ENCODE measurements at places on chromosomes 16 and 17. TPM values are rescaled to one million over a fixed set of nuclear protein-coding genes. Genes with fewer than 3 reads are reported as not detected.
A peak's percentile ranks its signal among the peaks of the same experiment; 100 is the strongest.

DNA sequence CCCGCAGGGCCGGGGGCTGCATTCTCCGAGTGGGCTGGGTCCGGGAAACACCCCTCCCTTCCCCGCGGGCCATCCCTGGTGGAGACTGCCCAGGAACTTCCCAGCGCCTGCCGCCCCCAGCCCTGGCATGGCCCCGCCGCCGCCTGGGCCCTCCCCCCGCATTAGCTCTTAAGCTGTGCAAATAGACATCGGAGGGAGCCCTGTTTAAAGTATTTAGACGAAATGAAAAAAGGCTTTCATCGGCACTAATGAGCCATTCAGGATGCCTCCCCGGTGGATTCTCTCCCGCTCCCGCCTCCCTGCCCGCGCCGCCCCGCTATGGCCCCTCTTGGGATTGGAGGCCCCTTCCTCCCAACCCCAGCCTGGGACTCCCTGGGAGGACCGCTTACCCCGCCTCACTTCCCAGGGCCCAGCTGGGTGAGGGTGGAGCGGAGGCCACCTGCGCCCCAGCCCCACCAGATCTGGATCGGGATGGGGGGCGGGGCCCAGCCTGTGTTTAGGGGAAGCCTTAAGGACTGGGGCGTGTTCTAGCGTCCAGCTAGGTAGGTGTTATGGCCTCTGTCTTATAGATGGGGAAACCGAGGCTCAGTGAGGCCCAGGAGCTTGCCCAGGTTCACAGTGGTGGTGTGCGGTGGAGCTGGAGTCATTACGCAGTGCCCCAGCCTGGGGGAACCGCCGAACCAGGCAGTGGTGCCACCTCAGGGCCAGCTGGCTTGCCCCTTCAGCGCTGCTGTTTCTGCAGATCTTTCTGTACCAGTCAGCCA is 19.7 kb downstream of the SEZ6 start:
- no peak for DNase-seq

Gene CCL8
- polyA plus RNA-seq: 0.15 TPM

DNA sequence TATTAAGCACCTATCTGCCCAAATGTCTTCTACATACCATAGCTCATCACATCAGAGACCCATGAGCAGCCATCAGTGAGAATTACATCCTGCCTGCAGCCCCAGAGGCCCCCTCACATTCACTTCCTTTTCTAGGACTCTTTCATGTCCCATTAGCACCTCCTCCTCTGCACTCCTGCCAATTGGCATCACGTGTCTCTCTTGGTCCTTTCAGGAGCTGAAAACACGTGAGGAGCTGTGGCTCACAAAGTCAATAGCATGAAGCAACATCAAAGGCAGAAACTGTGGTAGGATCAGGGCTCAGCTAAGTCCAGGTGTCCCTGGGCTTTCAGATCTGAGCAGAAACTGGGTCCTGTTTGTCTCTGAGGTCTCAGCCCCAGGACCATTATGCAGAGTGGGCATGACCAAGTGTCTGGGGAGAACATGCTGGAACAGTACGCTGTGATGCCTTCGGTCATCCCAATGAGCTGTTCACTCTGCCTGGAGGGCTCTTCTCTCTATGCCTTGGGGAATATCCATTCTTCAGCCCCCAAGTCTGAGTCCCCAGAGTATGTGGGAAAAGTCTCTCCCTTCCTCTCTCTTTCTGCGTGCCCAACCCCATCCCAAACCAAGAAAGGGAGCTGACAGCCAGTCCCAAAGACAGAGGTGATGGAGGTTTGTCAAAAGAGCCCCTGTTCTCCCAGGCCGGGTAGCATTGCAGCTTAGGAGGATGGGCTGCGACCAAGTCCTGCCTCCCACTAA is 457.0 kb upstream of the CDH5 start:
- DNase-seq: no peak

- DNase-seq: no peak
Observed at GRCh38 chr17:37699285-37699973, 45.4 kb downstream of the HNF1B start.

Gene IKZF3
- 0.37 TPM for polyA plus RNA-seq

Gene PRDM7
- polyA plus RNA-seq: 0.91 TPM

DNA sequence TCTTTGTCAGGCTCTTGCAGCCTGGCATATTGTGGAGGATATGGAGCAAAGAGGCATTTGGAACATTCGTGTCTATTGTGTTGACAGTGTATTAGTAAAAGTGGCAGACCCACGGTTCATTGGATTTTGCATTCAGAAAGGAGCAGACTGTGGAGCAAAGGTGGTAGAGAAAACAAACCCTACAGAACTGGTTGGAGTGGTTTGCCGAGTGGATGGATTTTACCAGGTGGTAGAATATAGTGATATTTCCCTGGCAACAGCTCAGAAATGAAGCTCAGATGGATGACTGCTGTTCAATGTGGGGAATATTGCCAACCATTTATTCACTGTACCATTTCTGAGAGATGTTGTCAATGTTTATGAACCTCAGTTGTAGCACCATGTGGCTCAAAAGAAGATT is 44.5 kb downstream of the EFCAB13 start:
- DNase-seq: peak; percentile 2

- no peak for DNase-seq
Observed at GRCh38 chr17:46949291-46950174, 26.6 kb downstream of the GOSR2 start.

DNA sequence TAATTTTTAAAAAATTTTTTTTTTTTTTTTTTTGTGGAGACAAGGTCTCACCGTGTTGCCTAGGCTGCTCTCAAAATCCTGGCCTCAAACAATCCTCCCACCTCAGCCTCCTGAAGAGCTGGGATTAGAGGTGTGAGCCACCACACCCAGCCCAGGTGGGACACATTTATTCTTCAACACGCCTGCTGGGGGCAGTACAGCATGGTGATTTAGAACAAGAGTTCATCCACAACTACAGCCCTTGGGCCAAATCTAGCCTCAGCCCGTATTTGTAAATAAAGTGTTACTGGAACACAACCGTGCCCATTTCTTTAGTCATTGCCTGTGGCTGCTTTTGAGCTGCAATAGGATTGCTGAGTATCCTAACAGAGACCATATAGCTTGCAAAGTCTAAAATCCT is 92.8 kb downstream of the KATNIP start:
- DNase-seq: no peak

Gene NPIPB9
- 4.5 TPM for polyA plus RNA-seq

GRCh38 chr17:76079956-76080767 is 1.2 kb downstream of the ZACN start:
- no peak for DNase-seq

- DNase-seq: no peak
Observed at GRCh38 chr17:32998887-32999228, 7.2 kb downstream of the SPACA3 start.

GRCh38 chr17:70767102-70767701 is 597.9 kb downstream of the KCNJ2 start:
- DNase-seq: peak; percentile 26

DNA sequence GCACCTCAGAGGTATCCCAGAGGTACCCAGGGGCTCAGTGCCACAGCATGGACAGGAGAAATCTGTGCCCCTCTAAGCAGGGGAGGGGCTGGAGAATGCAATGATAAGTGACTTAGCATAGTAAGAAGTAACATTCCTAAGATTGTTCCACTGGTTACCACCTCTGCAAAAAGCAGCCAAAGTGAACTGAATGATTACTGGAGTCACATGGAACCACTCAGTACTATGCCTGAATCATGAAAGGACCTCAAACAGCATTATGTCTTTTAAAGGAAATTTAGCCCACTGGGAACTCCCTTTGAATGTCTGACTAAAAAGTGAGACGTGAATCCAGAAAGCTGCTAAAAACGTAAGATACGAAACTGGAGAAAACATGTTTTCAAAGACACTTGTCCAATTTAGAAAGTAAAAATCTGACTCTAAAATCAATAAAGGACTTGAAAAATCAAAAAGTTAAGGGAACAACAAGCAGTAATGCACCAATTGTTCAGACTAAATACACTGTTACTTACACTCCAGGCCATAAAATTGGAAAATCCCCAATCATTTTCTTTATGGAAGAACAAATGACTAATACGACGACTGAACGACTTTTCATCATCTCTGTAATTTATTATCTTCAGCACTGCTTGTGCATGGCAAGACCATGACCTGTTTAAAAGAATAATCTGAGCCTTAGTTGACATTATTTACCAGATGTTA is 38.6 kb downstream of the LITAFD start:
- no peak for DNase-seq

Gene CDH3
- polyA plus RNA-seq: 65.2 TPM

GRCh38 chr16:57084257-57084770 is 8.1 kb upstream of the CPNE2 start:
- DNase-seq: peak; percentile 69

DNA sequence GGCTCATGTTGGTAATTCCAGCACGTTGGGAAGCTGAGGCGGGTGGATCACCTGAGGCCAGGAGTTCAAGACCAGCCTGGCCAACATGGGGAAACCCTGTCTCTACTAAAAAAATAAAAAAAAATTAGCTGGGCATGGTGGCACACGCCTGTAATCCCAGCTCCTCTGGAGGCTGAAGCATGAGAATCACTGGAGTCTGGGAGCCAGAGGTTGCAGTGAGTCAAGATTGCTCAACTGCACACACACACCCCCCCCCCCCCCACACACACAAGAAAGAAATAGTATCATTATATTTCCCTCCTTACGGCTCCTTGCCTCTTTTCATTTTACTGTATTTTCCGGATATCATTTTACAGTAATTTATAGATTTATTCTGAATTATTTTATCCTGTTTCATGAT is 963.1 kb upstream of the GOT2 start:
- no peak for DNase-seq

DNA sequence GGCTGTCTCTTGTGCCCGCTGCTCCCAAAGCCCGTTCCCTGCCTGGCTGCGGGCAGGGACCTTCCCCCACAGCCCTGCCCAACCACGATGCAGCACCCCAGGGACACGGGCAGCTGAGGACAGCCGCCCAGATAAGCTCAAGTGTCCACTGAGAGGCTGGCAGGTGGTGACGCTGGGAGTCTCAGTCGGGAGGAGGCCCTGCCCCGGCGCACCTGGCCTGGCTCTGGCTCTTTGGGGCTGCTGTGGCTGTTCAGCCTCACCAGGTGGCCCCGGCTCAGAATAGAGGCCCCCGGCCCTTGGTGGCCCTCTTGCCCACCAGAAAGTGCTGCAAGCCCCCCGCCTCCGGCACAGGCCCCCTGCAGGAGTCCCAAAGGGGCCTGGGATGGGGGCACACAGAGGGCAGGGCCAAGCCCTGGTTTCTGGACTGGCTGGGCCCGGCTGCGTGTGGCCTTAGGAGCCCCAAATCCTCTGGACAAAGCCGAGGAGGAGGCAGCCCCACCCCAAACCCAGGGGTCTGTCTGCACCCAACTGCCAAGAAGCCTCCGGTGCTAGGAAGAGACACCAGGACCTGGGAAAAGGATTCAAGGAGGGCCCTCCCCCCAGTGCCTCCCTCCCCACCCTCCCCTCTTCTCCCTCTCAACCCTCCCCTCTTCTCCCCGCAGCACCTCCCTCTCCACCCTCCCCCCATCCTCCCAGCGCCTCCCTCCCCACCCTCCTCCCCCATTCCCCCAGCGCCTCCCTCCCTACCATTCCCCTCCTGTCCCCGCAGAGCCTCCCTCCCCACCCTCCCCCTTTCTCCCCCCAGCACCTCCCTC is 5.3 kb downstream of the NTHL1 start:
- no peak for DNase-seq

- DNase-seq: no peak
Observed at GRCh38 chr17:51630101-51630671, 369.8 kb downstream of the UTP18 start.

GRCh38 chr17:9090641-9091096 is 69.4 kb downstream of the NTN1 start:
- no peak for DNase-seq

GRCh38 chr16:56316545-56316944 is 108.8 kb downstream of the AMFR start:
- DNase-seq: no peak
